ENCODE measurements at places on chromosomes 6 and 20.

- DNase-seq, result peak; percentile 94
Measured at GRCh38 chr6:159104931-159105330, 60.1 kb upstream of the TAGAP start.

- no peak for DNase-seq
Measured at GRCh38 chr6:49556429-49556837, 6.0 kb downstream of the C6orf141 start.

DNA sequence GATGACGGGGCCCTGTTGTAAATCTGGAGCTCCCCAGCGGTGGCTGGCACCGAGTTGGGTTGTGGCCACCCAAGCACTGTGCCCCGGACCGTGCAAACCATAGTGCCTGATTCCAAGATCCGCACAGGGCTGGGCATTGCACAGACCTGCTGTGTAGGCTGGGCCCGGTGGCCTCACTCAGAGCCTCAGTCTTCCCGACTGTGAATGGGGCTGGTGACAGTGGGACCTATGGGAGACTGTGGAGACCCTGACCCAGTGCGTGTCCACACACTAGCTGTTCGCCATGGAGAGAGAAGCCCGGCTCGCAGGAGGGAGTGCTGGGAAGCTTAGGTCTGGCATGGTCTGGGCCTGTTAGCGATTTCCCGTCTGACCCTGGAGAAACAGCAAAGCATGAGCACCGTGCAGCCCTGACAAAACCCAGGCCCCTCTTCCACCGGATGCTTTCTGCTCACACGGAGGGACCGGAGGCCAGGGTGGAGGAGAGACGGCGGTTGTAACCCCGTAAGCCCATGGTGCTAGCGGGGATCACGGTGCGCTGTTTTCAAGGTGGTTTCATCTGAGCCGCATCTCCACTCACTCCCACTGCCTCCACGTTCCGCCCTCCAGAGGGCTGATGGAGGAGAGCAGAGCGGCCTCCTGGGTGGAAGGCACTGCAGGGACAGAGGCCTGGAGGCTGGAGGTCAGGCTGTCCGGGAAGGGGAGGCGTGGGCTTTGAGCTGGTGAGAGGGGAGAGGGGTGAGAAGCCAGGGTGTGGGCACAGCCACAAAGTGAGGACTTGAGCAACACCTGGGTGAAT lies 52.2 kb downstream of the SRC start:
- no peak for DNase-seq

GRCh38 chr20:63446216-63447024 lies 26.0 kb downstream of the KCNQ2 start:
- no peak for DNase-seq

- DNase-seq, result no peak
Measured at GRCh38 chr6:75863784-75864183, 114.7 kb downstream of the MYO6 start.

GRCh38 chr20:57958050-57958420 lies 248.2 kb upstream of the PMEPA1 start:
- no peak for DNase-seq

DNA sequence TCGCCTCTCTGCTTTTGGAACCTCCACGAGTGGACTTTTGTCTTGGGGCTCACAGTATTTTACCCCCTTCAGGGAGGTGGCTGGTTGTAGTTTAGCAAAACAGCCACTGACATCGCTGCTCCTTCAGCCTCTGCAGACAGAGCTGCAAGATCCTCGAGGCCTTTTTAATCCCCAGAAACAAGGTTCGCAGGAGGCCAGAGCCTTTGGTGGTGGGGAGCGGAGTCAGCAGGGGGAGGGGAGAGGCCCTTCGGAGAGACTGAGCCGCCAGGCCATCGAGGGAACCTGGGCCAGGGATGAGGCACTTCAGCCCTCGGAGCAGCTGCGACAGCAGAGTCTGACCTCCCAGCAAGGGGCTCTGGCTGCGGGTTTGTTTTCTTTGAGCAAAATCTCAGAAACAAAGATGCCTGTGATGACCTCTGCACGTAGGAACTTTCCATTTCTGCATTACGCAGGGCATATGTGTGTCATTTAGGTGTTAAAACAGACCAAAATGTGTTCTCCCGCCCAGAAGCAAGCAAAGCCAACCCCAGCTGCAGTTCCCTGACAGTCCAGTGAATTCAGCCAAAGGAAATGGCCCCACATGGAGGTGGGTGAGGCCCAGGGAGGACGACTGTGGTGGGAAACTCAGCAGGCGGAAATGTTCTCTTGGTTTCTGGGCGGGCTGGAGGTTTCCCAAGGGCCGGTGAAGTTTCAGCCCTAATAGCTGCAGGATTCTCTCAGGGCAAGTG lies 171.2 kb upstream of the SULF2 start:
- no peak for DNase-seq

DNA sequence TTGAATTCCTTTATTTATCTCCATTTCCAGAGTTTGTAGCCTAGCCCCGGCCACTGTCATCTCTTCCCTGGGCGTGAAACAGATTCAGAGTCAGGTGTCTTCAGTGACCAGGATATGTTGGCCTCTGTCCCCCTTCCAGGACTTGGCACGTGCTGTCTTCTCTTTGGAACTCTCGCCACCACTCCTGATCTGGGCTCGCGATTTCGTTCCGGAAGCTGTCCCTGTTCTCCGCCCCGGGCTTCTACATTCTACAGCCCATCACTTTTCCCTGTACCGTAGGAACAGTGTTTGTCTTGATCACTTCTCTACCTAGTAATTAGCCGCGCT lies 739 bp downstream of the GSS start:
- DNase-seq, result no peak

GRCh38 chr6:12423832-12424231 lies 133.7 kb downstream of the EDN1 start:
- DNase-seq, result no peak

DNA sequence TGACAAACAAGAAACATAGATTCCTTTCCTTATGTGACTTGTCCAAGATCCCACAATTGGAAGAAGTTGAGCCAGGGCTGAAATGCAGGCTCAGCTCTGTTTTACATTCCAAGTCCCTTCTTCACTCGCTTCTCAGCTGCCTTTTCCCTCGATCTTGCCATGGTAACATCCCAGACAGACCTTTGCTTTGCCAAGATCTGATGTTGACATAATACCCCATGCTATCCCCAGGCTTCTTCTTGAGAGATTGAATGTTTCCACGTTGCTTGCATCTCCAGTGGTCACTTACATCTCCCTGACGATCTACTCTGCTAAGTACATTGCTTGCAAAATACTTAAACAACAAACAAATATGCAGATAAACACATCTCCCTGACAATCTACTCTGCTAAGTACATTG lies 63.5 kb downstream of the TBXT start:
- DNase-seq, result no peak

DNA sequence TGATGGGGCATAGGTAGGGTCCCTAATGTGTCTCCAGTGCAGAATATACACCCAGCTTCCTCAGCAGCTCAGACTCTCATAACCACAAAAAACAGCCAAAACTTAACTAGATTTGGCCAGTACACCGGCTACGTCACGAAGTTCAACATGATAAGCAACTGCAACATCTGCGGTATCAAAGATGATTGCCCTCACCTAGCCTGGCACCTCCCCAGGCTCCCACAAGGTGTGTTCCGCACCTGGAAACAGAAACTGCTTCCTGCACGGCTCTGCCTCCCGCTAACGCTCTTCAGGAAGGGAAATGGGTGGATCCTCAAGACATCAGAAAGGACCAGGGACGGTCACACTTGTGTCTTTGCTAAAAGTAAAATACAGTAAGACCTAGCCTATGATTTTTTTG lies 9.5 kb downstream of the TXNDC5 start:
- no peak for DNase-seq

DNA sequence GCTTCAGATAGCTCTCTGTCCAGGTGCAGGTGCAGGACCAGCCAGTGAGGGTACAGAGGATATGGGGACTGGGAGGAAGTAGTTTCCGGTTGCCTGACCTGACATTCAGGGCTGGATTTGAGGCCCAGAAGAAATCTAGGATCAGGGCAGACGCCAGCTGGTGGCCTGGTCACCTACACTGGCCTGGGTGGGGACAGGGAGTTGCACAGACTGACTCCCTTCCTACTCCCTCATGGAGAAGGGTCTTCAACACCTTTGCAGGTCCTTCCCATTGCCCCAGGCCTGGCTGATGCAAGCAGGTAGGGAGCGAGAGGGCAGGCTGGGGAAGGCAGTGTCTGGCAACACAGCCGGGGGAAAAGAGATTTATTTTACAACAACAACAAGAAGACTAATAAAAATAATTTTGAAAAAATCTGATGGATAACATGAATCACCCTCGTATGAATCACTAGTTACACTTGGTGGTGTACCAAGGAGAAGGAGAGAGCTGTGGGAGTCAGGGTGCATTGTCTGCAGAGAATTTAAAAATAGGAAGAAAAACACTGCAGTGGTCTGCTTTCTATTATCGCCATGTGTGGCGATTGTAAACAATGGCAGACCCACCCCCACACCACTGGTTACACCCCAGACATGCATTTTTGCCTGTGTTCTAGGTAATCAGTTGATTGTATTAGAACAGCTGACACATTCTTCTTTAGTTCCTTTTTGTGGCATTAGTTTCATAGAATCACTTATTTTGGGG lies 62.3 kb upstream of the SNX9 start:
- DNase-seq, result no peak

DNA sequence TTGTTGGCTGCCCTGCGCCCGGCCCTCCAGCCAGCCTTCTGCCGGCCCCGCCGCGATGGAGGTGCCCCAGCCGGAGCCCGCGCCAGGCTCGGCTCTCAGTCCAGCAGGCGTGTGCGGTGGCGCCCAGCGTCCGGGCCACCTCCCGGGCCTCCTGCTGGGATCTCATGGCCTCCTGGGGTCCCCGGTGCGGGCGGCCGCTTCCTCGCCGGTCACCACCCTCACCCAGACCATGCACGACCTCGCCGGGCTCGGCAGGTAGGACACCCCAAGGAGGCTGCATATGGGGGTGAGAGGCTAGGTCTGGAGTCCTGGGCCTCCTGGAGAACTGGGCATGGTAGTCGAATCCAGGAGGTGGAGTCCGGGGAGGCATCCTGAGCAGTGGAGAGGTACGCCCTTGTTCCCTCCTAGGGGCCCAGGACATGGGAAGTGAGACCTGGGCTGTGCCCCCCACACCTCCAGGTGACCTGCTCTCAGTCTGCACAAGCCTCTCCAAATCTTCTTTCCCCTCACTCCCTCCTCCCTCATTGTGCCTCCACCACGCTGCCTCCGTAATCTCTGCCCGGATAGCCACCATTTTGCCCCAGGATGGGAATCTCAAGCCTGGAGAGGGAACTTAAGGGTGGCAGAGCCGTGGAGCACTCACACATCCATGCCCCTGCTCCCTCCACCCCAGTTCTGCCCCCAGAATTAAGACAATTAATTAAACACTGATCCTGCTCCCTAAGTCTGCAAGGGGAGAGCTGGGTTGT lies 541 bp downstream of the CDC25B start:
- no peak for DNase-seq

GRCh38 chr20:33827109-33827508 lies 16.0 kb downstream of the CHMP4B start:
- DNase-seq, result no peak

- DNase-seq, result no peak
Measured at GRCh38 chr20:14721926-14722452, 384.6 kb upstream of the FLRT3 start.

GRCh38 chr6:104597541-104598050 lies 262.1 kb downstream of the HACE1 start:
- DNase-seq, result no peak

DNA sequence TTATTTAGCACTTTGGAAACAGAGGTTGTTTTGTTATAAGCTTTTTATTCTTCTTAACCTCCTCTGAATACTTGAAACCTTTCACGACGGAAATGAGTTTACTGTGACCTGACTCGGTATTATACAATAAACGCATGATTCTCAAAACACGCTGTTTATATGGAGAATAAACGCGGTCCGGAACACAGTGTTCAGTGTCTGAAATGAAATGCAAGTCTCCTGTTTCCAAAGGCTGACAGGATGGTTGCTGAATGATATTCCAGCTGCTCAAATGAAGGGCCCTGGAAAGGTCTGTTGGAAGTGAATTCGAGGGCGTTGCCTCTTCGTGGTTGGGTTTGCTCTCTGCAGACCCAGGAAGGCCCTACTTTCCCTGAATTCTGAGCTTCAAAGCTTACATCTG lies 83.4 kb downstream of the RSPH3 start:
- DNase-seq, result no peak

GRCh38 chr6:8434727-8435092 lies 635 bp downstream of the SLC35B3 start:
- DNase-seq, result no peak

- no peak for DNase-seq
Measured at GRCh38 chr6:35015996-35016395, 125.1 kb downstream of the TCP11 start.

- no peak for DNase-seq
Measured at GRCh38 chr20:45897692-45898091, 6.6 kb downstream of the CTSA start.

DNA sequence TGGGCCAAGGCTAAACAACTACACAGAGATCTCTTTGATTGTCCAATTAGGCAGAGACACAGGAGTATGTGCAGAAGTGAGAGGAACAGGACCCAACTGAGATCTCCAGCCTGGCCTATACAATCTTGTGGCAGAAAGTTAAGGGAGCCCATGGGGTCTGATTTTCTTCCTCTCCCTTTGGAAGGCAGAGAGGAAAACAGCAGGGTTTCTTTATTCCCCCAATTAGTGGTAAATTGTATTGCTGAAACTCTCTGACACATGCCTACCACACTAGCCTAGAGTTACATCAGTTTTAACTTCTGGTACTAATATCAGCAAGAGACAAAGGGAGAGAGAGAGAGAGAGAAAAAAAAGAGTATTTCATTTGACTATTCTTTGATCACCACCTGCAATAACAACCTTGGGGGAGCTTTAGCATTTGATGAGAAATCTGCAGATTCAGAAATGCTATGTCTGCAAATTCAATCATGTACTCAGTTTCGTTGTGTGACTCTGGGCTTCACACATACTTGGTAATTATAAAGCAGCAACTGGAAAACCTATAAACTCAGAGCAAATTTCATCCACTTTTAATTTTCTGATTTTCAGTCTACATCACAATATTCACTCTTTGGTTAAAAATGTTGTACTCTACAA lies 260.3 kb upstream of the SPTLC3 start:
- DNase-seq, result no peak

- no peak for DNase-seq
Measured at GRCh38 chr20:38548356-38549083, 32.5 kb upstream of the ADIG start.

DNA sequence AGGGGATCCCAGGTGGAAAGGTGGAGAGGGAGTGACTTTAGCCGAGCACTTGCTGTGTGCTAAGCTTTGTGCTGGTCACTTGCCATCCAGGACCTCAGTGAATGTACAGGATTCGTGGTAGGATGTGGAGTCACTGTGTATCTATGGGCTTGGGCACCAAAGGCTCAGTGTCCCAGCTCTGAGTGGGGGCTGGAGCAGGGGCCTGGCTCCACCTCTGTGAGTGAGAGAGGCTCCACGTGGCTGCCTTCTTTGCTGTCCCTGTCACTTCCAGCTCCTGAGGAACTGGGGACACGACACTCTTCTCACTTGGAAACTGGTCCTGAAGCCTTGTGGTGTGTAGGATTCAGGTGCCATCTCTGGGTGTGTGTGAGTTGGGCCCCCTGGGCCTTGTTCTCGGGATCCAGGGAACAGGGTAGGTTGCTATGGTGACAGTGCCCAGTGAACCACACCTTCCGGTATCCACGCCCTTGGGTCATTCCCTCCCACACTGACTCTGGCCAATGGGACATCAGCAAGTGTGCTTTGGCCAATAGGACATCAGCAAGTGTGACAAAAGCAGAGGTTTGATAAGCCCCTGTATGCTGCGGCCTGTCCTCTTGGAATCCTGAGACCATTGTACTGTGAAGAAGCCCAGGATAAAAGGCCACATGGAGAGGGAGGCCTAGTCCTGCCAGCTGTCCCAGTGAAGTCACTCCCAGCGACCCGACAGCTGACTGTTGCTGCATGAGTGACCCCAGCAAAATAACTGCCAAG lies 87.7 kb downstream of the CDH22 start:
- no peak for DNase-seq

GRCh38 chr20:5211803-5212714 lies 85.3 kb downstream of the CDS2 start:
- no peak for DNase-seq

All from NAMALWA (cell line).